ENCODE measurements at places on chromosomes 2 and 18.
A peak's percentile ranks its signal among the peaks of the same experiment; 100 is the strongest.

DNA sequence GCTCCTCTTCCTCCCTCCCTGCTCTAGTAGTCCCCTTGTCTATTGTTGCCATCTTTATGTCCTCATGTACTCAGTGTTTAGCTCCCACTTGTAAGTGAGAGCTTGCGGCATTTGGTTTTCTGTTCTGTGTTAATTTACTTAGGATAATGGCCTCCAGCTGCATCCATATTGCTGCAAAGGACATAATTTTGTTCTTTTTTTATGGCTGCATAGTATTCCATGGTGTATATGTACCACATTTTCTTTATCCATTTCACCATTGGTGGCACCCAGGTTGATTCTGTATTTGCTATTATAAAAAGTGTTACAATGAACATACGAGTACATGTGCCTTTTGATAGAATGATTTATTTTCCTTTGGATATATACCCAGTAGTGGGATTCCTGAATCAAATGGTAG is 12.5 kb downstream of the PIKFYVE start:
- DNase-seq, result no peak

GRCh38 chr2:197675246-197675645 is at the start of gene RFTN2:
RFTN2 (minus strand) TSS chr2:197675587; CDS start chr2:197675458, 129 bp downstream.
- DNase-seq, result peak; percentile 59

DNA sequence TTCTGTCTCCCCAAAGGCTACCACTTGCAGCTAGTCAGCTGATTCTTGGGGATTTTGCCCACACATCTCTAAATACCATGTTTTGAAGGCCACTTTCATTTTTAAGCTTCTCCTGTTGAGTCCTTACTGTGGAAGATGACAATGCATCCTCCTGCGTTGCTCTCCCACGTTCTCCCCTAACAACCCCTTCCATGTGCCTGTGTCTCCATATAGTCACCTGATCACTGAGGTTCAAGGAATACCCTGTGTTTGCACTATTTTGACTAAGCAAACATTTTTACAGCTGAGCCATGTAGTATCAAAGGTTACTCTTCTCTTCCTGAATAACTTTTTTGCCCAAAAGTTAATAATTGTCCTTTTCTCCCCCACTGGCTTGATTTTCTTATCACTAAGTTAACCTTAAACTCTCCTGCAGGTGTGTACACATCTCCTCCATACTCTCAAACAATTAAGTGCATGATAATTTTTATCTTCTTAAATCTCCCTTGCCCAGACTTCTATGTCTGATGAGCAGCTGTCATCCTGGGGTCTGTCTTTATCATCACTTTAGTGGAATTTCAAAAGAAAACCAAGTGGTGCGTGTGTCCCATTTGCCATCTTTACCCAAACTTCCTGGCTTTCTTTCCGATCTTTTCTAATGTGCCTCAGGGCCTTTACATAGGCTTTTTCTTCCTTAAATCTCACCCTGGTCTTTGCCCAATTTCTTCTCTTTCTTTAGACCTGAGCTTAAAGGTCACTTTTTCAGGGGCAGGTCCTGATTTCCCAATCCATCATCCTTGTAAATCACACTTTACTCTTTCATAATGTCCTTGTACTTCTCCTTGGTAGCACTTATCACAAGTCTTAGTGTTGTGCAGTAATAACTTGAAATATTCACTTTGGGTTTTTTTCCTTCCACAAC is 85.2 kb upstream of the SPATS2L start:
- DNase-seq, result no peak

DNA sequence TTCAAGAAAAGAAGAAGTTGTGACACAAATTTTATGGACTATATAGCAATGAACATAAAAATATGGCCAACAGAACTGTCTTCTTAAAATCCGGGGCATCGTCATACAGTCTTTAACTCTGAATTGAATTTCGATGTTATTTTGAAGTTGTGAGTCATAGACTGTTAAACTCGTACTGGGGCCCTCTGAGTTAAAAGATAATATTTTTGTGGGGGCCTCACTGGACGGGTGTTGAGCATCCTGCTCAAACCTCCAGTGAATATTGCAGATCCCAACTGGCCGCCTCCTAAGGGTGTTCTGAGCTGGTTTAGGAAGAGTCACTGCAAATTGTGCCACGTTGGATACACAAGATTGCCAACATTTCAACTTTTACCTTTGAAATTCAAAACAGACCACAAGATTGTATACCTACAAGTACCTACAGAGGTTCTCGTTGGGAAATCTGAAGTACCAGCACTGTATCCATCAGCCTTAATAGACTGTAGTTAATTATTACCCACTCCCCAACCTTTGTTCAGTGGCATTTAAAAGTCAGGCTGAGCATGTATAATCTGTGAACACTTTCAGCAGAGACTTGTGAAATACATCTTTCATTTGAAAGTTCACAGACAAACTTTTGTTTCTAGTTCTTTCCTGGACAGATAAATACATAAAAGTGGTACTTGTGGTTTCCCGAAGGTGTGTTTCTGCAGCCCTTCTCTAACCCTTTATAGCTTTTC is 27.8 kb downstream of the KLHL23 start:
- DNase-seq, result no peak

DNA sequence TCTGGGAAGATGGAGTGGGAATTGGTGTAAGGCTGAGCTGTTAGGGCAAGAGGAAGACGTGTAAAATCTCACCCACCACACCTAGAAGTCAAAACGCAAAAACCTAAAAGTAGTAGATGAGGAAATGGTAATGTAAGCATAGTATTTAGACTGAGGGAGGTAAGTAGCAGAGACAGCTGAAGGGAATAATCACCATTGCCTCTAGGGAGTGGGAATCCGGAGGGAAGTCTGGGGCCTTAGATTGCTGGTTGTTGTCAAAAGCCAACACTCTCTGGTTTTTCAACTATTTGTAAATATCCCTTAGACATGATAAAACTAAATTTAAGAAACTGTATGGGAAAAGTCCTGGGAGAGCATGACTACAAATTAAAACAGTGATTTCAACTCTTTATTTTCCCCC is 28.7 kb upstream of the MYCN start:
- DNase-seq, result no peak

GRCh38 chr2:95056461-95057459 is 31.3 kb downstream of the MAL start:
- DNase-seq, result no peak

GRCh38 chr2:158619496-158619895 is 162.7 kb downstream of the PKP4 start:
- DNase-seq, result peak; percentile 52

- no peak for DNase-seq
These were observed 10.8 kb upstream of the CRACDL start for GRCh38 chr2:98946855-98947254.

GRCh38 chr2:190786404-190787166 is 94.0 kb upstream of the GLS start:
- DNase-seq, result peak; percentile 44

DNA sequence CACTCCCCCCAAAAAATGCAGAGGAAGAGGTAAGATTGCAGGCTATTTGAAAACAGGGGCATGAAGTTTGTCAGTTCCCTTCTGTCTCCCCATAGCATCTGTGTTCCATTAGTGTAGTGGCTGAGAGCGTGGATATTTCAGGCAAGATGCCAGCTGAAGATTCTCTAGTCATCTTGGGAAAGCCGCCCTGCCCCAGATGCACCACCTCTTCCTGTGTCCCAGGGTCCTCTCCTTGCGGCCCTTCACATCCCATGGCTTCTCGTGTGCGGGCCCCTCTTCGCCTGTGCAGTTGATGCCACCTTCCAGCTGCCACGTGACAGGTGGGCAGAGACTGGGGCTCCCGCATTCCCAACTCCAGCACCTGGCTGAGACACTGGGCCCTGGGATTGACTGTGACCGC is 16.1 kb downstream of the TMEM127 start:
- peak; percentile 87 for DNase-seq

GRCh38 chr2:46377666-46378560 is 80.7 kb downstream of the EPAS1 start:
- DNase-seq, result no peak

- DNase-seq, result no peak
These were observed 1.2 kb downstream of the MLPH start for GRCh38 chr2:237488295-237488694.

- no peak for DNase-seq
These were observed 129.2 kb downstream of the KLHL29 start for GRCh38 chr2:23513872-23514793.

DNA sequence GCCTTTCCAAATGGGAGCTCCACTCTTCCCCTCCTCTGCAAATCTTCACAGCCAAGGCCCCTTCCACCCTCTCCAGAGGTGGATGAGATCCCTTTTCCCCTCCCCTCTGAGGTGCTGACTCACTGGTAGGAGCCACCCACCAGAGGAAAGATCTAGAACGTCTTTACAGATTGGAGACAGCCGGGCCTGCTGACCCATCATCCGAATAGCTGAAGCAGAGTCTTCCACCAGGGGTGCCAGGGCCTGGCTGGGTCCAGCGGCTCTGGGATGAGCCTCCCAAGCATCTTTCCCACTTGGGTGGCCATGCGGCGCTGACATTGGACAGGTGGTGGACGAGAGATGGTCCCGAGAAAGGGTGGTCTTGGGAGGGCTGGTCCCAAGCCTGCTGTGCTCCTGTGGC is 9.0 kb downstream of the ERFE start:
- DNase-seq, result no peak

GRCh38 chr18:36650266-36650665 is 178.5 kb downstream of the TPGS2 start:
- no peak for DNase-seq

DNA sequence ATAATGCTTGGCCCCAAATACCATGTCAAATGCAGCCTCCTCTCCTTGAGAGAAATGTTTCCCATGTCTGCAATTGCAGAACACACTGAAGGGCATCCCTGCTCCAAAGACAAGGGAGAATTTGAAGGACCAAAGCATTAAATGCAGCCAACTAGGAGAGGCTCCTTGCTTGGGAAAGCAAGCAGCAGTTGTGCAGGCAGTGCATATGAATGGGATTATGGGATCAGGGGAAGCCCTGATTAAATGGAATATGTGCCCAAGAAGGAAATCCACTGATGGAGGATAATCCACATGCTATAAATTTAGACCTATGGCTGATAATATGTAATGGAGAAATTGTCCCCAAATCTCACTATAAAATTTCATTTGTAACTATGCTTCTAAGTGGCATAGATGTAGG is 116.1 kb downstream of the NCKAP5 start:
- DNase-seq, result no peak

DNA sequence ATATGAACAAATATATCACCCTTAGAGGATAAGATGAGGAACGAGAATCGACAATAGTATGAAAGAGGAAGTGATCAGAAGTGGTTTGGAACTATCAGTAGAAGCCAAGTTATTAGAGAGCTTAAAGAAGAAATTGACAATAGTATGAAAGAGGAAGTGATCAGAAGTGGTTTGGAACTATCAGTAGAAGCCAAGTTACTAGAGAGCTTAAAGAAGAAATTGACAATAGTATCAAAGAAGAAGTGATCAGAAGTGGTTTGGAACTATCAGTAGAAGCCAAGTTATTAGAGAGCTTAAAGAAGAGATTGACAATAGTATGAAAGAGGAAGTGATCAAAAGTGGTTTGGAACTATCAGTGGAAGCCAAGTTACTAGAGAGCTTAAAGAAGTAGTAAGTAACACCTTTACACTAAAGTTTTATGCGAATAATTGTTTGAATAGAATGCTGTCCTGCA is 175.5 kb downstream of the ZNF407 start:
- no peak for DNase-seq

- DNase-seq, result no peak
These were observed 123.1 kb upstream of the HDAC4 start for GRCh38 chr2:239523954-239524330.

DNA sequence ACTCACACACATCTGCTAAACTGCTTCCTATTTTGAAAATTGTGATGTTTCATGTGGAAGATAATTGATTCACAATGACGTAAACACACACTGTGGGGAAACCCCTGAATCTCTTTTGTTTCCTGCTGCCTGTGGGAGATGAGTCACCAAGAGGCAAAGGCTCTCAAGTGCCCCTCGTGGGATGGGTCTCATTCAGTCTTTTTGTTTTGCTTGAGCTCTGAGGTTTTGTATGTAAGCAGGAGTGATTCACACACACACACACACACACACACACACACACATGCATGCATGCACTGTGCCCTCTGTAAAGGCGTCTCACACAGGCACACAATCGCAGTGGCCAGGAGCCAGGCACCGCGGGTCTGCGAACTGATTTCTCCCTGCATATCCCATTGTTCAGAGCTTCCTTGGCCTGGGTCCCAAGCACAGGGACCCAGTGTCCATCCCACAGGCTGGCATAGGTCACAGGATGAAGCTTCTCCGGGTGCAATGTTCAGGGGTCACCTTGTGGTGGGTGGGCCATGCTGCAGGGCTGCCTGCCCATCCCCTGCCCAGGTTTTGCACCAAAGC is 12.1 kb upstream of the ARHGEF4 start:
- peak; percentile 74 for DNase-seq

- no peak for DNase-seq
These were observed 110.3 kb downstream of the NOL10 start for GRCh38 chr2:10579441-10579840.

DNA sequence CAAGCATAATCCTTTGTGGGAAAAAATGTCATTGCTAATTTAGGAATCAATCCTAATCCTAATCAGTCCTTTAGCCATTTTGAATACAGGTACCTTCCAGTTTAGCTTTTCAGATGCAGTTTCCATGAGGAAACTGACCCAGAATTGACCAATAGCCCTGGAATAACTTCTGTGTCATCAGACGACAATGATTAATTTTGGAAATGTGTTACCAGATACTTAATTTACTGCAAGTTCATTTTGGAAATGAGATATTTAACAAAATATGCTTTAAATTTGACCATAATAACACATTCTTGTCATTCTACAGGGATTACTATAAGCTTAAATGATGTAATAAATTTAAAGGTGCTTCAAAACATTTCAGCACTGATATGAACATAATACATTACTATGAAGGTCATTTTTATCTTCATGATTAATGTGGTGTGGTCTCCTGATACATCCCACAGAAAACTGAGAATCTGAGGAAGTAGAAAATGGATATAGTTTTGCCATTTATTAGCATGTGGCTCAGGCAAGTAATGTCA is 129.8 kb upstream of the SH3BP4 start:
- no peak for DNase-seq

DNA sequence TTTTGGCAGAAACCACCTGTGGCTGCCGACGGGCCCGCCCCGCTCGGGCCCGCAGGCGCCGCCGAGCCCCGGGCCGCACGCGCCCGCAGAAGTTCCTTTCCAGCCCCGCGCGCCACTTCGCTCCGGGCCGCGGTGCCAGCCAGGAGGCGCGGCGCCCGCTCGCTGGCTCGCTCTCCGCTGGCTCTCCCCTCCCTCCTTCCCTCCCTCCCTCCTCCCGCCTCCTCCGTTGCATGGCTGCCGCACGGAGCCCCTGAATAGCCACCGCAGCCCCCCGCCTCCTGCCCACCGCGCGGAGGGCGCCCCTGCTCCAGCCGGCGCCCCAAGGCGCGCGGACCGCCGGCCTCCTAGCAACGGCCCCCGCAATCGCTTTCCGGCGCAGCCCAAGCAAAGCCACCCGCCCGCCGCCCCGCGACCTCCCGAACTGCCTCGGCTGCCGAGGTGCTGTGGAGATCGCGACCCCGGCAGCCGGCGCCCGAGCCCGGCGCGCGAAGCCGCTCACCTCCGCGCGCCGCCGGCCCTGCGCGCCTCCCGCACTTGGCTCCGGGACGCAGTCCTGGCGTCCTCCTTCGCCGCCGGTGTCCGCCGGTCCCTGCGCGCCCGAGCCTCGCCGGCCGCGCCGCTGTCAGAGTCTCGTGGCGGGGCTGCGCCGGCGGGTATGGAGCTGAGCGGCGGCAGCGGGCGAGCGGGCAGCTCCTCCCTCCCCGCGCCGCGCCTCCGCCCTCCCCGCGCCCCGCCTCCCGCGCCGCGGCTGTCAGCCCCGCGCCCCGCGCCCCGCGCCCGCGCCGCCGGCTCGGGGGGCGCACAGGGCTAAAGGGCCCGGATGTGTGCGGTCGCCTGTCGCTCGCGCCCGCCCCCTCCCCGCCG is at the start of gene ZBTB7C:
Gene ZBTB7C, minus strand, starts transcription at position 657 of the 864 bp plus-strand sequence.
- peak; percentile 71 for DNase-seq

- no peak for DNase-seq
These were observed 6.2 kb downstream of the NAB1 start for GRCh38 chr2:190655113-190655512.

All from adipocyte (in vitro differentiated cells).